ENCODE measurements at places on chromosomes 1 and 21.

DNA sequence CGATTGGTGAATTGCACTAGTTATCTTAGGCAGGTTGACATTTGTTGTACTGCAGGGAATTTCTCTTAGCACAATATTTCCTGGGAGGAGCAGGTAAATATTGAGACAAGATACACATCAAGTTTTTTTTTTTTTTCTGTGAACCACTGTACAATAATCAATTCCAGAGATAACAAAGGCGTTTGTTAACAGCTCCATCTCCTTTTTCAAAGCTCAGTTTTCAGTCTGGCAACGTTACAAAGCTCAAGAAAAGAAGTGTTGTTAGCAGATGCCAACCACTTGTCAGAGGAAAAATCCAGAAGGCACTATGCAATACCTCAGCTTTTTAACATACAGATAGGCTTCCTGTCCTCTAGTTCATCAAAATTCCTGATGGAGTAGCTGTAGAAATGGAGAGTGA lies 40.9 kb upstream of the DAB1 start:
- DNase-seq = no peak

GRCh38 chr1:33170351-33171274 lies 11.2 kb downstream of the TRIM62 start:
- DNase-seq = no peak

DNA sequence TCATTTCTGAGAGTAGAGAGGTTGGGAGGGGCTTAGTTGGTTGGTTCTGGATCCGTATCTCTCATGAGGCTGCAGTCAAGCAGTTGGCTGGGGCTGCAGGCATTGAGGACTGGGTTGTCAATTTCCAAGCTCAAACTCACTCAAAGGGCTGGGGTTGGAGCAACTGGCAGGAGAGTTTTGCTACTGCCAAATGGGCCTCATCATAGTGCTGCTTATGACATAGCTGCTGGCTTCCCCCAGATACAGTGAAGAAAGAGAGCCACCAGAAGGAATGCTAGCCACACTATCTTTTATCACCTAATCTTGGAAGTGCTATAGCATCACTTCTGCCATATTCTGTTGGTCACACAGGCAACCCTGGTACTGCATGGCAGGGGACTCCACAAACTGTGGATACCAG lies 363.5 kb upstream of the USP24 start:
- no peak for DNase-seq

- peak; percentile 34 for DNase-seq
Measured at GRCh38 chr1:117606649-117607430, 992 bp downstream of the TENT5C start.
